ENCODE measurements at places on chromosomes 2 and 18.
A peak's percentile ranks its signal among the peaks of the same experiment; 100 is the strongest.

GRCh38 chr2:151757861-151758260 lies 23.6 kb upstream of the NEB start:
- H3K4me3 ChIP-seq: no peak overlapping the region
- H3K4me1 ChIP-seq: no peaks in the 10 kb centered on the region
- H3K27ac ChIP-seq: no peak overlapping the region
- H3K27me3 ChIP-seq: no peaks in the 10 kb centered on the region

DNA sequence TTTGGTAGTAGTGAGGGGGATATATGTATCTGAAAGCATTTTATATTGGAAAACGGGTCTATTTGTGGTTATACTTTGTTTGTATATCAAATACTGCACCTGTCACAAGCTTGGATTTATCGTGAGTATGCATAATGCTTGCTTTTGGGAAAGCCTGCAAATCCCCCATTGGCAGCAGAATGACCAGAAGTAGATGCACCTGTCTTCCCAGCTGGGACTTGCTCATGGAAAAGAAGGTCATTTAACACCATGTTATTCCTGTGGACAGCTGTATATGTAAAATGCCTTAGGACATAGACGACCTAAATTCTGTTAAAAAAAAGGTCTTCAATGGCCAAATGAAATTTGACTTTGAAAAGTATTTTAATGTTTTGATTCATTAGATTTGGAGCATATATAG lies 599.4 kb downstream of the XIRP2 start:
- no peaks in the 10 kb centered on the region for H3K27me3 ChIP-seq
- H3K27ac ChIP-seq: no peak overlapping the region
- DNase-seq: no peak
- no peaks in the 10 kb centered on the region for H3K36me3 ChIP-seq
- no peak overlapping the region for H3K4me3 ChIP-seq

- no peak overlapping the region for H3K4me3 ChIP-seq
- H3K27me3 ChIP-seq: no peaks in the 10 kb centered on the region
- DNase-seq: no peak
- no peaks in the 10 kb centered on the region for H3K4me1 ChIP-seq
- H3K36me3 ChIP-seq: no peaks in the 10 kb centered on the region
Observed at GRCh38 chr2:18971628-18972027, 382.3 kb upstream of the NT5C1B start.

DNA sequence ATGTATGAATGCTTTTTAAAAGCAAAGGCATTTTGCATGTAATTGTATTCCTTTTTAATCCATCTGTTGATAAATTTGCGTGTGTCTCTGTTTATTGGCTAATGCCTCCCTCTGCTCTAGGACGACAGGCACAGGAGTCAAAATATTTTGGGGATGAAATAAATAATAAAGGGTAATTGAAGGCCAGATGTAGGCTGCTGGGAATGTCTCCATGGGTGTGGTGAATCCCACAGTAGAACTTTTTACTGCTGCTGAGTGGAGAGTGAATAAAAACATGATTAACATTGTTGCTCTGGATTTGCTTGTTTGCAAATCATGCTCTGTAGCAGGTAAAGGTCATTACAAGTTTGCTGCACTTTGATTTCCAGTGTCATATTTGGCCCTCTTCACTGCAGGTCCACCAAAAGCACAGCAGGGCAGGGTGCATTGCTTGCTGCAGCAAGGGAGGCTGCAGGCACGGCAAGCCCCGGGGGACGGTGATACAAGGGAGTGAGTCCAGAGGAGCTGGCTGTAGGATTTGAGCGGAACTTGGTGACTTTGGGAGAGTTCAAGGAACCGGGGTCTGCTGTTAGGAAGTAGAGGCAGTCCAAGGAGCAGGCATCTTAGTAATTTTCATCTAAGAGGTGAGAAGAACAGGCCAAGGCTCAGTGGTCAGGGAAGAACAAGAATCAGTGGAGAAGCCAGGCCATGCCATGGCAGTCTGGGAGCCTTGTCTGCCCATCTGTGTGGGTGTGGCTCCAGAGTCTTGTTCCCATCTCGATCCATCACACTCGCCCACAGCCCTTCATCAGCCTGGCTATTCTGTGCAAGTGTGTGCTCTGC lies 201.5 kb upstream of the RAB6C start:
- H3K27ac ChIP-seq: no peak overlapping the region
- H3K36me3 ChIP-seq: no peaks in the 10 kb centered on the region
- H3K4me1 ChIP-seq: no peaks in the 10 kb centered on the region
- no peak for DNase-seq

DNA sequence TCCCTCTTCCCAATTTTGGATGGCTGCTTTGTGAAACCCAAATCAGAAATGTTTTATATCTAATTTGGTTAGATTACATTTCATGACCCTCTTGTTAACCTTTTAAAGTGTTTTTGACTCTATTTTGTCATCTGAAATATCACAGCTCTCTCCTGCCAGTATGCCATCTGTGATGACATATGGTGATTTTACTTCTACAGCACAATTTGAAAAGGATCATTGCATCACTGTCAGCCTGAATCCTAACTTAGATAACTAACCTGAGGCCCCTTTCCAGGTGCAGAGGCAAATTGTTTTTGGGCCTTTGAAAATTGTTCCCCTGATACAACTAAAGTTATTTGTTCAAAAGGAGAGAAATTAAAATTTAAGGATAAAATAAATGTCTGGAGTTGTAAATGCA lies 1023.4 kb upstream of the LRRTM1 start:
- no peak overlapping the region for H3K27ac ChIP-seq
- no peaks in the 10 kb centered on the region for H3K27me3 ChIP-seq
- no peaks in the 10 kb centered on the region for H3K4me1 ChIP-seq
- DNase-seq: no peak

- no peaks in the 10 kb centered on the region for H3K4me1 ChIP-seq
- no peak overlapping the region for H3K4me3 ChIP-seq
- H3K36me3 ChIP-seq: no peaks in the 10 kb centered on the region
Observed at GRCh38 chr2:102796337-102796736, 34.5 kb downstream of the TMEM182 start.

- H3K4me3 ChIP-seq: no peak overlapping the region
- H3K36me3 ChIP-seq: no peaks in the 10 kb centered on the region
- H3K27ac ChIP-seq: no peak overlapping the region
- no peak for DNase-seq
Observed at GRCh38 chr2:79101024-79101423, 13.2 kb upstream of the REG1B start.

DNA sequence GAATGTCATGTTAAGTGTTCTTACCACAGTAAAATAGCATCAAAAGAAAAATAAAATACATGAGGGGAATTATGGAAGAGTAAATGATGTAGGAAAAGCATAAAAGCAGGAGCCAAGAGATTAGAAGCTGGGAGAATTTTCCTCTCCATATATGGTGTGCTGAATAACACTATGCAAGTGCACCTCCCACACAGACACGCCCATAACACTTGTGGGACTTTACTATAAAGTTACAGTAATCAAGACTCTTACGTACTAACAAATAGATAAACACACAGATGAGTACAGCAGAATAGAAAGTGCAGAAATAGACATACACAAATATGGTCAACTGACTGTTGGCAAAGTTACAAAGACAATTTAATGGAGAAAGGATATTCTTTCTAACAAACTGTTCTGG lies 16.0 kb upstream of the SPHKAP start:
- H3K36me3 ChIP-seq: no peaks in the 10 kb centered on the region
- no peaks in the 10 kb centered on the region for H3K4me1 ChIP-seq
- no peak overlapping the region for H3K27ac ChIP-seq
- no peak overlapping the region for H3K4me3 ChIP-seq
- no peaks in the 10 kb centered on the region for H3K27me3 ChIP-seq
- no peak for DNase-seq

- H3K27ac ChIP-seq: no peak overlapping the region
- no peak overlapping the region for H3K4me3 ChIP-seq
- no peaks in the 10 kb centered on the region for H3K27me3 ChIP-seq
- H3K4me1 ChIP-seq: peaks cover 5% of the 10 kb centered on the region
- peaks cover 7% of the 10 kb centered on the region for H3K36me3 ChIP-seq
Observed at GRCh38 chr2:24538720-24539119, 47.7 kb downstream of the NCOA1 start.

- no peaks in the 10 kb centered on the region for H3K27me3 ChIP-seq
- H3K4me3 ChIP-seq: no peak overlapping the region
- H3K36me3 ChIP-seq: no peaks in the 10 kb centered on the region
- H3K4me1 ChIP-seq: no peaks in the 10 kb centered on the region
- no peak for DNase-seq
- no peak overlapping the region for H3K27ac ChIP-seq
Observed at GRCh38 chr2:128410758-128411215, 92.1 kb upstream of the HS6ST1 start.

GRCh38 chr2:159922563-159922962 lies 124.6 kb upstream of the CD302 start:
- H3K4me3 ChIP-seq: no peak overlapping the region
- peaks cover 3% of the 10 kb centered on the region for H3K4me1 ChIP-seq
- H3K27ac ChIP-seq: no peak overlapping the region
- DNase-seq: no peak
- H3K27me3 ChIP-seq: no peaks in the 10 kb centered on the region
- H3K36me3 ChIP-seq: no peaks in the 10 kb centered on the region

GRCh38 chr2:101307950-101308431 lies 510 bp downstream of the RNF149 start:
- peak overlapping the region; percentile 98 for H3K4me3 ChIP-seq
- H3K27me3 ChIP-seq: no peaks in the 10 kb centered on the region
- peaks cover 36% of the 10 kb centered on the region for H3K36me3 ChIP-seq
- peak; percentile 33 for DNase-seq

DNA sequence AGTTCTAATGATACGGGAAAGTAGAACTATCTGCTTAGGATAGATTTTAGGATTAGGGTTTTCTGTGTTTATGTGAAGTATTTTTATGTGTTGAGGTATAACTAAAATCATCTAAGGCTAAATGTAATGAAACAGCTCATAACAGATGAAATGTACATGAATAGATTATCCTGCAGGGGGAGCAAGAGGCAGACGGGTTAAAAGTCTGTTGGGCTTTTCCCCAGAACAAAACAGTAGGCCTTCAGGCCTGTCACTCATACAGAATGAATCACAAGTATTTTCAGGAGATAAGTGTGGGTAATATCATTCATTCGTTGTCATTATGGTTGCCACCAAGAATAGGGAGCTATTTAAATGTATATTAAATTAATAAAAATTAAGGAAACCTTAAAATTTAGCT lies 107.9 kb upstream of the IL1R2 start:
- no peak overlapping the region for H3K27ac ChIP-seq
- peaks cover 70% of the 10 kb centered on the region for H3K36me3 ChIP-seq
- H3K4me3 ChIP-seq: no peak overlapping the region
- DNase-seq: peak; percentile 71
- no peaks in the 10 kb centered on the region for H3K27me3 ChIP-seq

DNA sequence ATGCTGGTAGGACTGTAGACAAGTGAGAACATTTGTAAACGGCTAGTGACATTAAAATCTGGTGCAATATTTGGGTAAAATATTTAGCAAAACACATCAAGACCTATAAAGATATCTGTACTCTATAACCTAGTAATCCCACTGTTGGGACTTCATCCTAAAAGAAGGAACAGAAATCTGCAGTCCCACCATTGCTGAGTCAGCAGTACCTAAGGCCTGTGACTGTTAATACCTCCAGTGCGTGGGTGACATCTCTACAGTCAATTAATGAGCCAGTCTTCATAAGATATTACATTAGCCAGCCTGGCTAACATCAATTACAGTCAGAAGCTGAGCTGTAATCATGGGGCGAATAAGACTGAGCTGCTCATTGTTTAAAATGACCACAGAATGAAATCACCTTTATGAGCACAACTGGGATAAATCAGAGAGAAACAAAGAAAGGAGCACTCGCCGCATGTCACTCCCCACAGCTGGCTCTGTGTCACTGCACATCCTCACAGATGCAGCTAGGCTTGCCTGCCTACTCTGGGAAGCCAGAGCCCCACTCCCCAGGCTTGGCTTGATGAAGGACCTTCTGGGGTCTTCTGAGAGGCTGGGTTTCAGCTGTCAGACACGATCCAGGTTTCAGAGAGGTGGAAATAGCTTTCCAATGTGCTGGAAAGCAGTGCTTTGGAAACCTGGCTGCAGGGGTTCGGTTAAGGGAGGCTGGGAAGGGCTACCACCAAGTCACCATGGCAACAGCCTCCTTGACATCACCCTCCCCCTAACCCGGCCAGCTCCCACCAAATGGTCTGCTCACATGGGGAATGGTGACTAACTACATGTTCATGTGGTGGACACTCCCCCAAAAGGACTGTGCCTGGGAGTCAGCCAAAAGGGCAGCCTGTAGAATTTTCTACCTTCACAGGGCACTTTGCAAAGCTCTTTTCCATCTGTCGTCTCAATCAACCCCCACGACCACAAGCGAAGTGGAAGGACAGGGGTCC lies 145.0 kb downstream of the ZBTB7C start:
- DNase-seq: no peak
- no peaks in the 10 kb centered on the region for H3K27me3 ChIP-seq
- no peak overlapping the region for H3K27ac ChIP-seq
- no peaks in the 10 kb centered on the region for H3K4me1 ChIP-seq

- no peak overlapping the region for H3K4me3 ChIP-seq
- H3K36me3 ChIP-seq: no peaks in the 10 kb centered on the region
- H3K27ac ChIP-seq: no peak overlapping the region
- H3K27me3 ChIP-seq: no peaks in the 10 kb centered on the region
- no peaks in the 10 kb centered on the region for H3K4me1 ChIP-seq
Observed at GRCh38 chr2:124035001-124035400, 9.9 kb downstream of the CNTNAP5 start.

GRCh38 chr2:197599285-197599965 lies 76.0 kb downstream of the RFTN2 start:
- H3K27me3 ChIP-seq: no peaks in the 10 kb centered on the region
- DNase-seq: peak; percentile 7
- no peaks in the 10 kb centered on the region for H3K36me3 ChIP-seq
- no peaks in the 10 kb centered on the region for H3K4me1 ChIP-seq

- peaks cover 4% of the 10 kb centered on the region for H3K27me3 ChIP-seq
- H3K4me3 ChIP-seq: no peak overlapping the region
- H3K36me3 ChIP-seq: no peaks in the 10 kb centered on the region
- H3K4me1 ChIP-seq: no peaks in the 10 kb centered on the region
- DNase-seq: peak; percentile 4
Observed at GRCh38 chr2:172836347-172836821, 100.7 kb downstream of the RAPGEF4 start.

DNA sequence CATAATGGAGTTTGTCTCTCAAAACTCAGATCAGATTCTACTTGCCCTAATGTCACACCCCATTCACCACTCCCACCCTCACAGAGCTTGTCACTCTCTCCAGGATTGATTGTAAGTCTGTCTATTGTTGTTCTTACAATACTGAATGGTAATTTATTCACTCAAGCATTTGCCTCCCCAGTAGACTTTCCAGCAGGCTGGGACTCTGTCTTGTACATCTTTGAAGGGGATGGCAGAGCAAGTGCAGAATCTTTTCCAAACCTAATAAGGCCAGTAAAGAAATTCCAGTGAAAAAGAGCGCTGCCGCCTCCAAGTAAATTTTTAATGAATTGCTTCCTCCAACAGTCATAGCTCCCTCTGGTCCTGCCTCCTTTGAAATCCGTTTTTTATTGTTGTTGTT lies 56.9 kb downstream of the RBM43 start:
- no peak for DNase-seq
- H3K4me1 ChIP-seq: no peaks in the 10 kb centered on the region
- no peaks in the 10 kb centered on the region for H3K36me3 ChIP-seq
- H3K27me3 ChIP-seq: no peaks in the 10 kb centered on the region
- H3K4me3 ChIP-seq: no peak overlapping the region

DNA sequence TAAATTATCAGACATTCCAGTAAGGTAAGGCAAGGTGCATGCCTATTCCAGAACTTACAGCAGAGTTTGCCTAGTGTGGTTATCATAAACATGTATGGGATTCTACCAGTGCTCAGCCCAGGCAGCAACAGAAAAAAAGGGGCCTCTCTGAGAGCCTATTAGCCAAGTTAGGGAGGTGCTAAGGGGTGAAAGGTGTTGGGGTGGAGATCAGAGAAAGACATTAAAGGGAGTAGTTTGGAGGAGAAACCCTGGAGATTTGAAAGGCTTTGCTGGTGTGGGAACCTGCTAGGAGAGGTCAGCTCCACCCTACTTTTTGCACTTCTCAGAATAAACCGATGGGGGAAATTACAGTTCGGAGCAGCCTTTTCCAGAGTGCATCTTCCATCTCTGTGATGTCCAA lies 2.9 kb downstream of the ARPC2 start:
- H3K4me1 ChIP-seq: peaks cover 66% of the 10 kb centered on the region
- peaks cover 25% of the 10 kb centered on the region for H3K36me3 ChIP-seq
- peak overlapping the region; percentile 97 for H3K27ac ChIP-seq

Measured in CD14-positive monocyte (primary cell).